ENCODE measurements at places on chromosomes 5 and 9. TPM values are rescaled to one million over a fixed set of nuclear protein-coding genes. Genes with fewer than 3 reads are reported as not detected.

GRCh38 chr5:161530700-161531099, 15.8 kb downstream of the GABRB2 start:
- DNase-seq = no peak

DNA sequence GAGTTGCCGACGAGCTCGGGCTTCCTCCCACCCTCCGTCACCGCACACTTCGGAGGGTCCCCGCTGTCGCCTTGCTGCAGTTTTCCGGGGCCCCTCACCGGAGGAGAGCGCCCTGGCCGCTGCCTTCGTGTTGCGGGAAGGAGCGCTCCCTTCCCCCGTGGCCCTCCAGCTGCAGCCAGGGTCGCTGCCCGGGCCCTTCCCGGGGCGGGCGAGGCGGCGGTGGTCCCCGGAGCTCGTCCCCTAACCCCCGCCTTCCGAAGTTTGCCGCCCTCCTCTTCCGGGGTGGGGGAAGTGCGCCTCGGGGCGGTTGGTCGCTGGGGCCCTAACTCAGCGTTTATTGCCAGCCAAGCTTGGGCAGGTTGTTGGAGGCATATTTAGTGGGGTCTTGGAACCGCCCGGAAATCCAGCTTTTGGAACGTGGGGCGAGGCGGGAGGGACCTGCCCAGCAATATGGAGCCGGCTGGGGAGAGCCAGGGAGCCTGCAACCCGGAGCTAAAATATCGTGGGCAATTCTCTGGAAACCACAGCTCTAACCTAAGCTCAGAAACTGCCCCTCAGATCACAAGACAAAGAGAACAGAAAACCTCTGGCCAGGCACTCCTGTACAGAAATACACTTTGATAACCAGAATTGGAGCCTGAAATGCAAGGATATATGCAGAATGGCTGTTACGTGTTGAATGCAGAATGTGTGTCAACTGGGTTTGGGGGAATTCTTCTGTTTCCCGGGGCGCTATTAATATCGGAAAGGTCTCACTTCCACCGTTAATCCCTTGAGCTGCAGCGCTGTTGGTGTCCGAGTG, 890 bp downstream of the PIK3R1 start:
- DNase-seq = peak; percentile 24

DNA sequence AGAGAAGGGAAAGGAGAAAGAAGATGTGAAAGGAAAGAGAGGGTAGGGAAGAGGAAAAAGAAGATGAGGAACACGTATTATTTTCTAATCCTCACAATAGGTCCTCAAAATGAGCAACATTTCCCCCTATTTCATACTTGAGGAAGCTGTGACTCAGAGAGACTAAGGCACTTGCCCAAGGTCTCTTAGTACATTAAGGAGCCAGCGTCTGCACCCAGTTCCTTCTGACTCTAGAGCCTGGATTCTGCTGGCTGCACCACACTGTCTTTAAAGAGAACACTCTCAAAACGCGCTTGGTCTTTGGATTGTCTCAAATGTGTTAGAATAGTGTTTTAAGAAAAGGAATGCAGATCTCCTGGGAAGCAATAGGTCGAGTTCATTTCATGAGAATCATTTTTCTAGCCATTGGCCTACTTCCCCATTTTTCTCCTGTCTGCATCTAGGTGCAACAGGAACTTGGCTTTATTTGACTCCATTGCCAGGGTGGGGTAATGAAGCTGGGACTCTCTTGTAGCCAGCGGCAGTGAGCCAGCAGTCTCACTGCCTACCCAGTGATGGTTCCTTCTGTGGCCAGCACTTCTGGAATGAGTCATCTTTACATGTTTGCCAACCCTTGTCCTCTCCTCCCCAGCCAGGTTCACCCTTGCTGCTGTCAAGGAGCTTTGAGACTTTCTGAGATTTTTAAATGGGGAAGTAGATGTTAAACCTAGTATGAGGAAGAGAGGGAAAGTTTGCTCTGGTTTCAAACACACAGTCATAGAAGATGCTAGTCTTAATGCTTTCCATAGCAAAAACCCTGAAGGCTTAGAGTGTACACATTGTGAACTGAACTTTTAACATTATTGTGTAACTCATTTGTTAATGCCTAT, 82.7 kb downstream of the DOCK8 start:
- peak; percentile 13 for DNase-seq

- DNase-seq = no peak
Observed at GRCh38 chr5:125970631-125971307, 452.4 kb upstream of the GRAMD2B start.

GRCh38 chr5:58825899-58826298, 243.0 kb downstream of the RAB3C start:
- no peak for DNase-seq

- DNase-seq = peak; percentile 64
Observed at GRCh38 chr9:71647094-71647591, 121.2 kb downstream of the CEMIP2 start.

GRCh38 chr5:80346055-80346454, 26.3 kb downstream of the SPZ1 start:
- DNase-seq = peak; percentile 22

Gene TMEM252
- total RNA-seq = not detected

Gene CDC20B
- total RNA-seq = not detected

Gene PLEKHG4B
- not detected for total RNA-seq

Measured in CD8-positive, alpha-beta T cell (primary cell).